ENCODE measurements at places on chromosomes 16 and 17. TPM values are rescaled to one million over a fixed set of nuclear protein-coding genes. Genes with fewer than 3 reads are reported as not detected.

Gene CACNG3
- not detected for total RNA-seq

Gene EVI2A
- total RNA-seq, result not detected

Gene PEX12
- 3.4 TPM for total RNA-seq

DNA sequence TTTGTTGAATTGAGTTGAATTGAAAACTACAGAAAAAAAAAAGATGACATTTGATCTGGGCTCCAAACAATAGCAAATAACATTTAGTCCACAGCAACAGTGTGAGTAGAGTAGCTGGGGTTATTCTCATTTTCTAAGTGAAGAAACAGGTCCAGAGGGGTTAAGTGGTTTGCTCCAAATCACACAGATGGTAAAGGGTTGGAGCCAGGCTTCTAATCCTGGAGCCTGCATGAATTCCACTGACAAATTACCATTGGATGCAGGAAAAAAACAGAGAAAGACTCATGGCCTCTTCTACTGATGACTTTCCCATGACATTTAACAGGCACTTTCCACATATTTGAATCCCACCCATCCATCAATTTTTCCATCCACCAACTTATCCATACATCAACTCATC lies 182.4 kb downstream of the HS3ST4 start:
- no peak for DNase-seq

GRCh38 chr16:53515259-53515658 lies 12.2 kb upstream of the AKTIP start:
- DNase-seq, result no peak

- no peak for DNase-seq
Measured at GRCh38 chr17:67685351-67685750, 32.4 kb upstream of the NOL11 start.

- DNase-seq, result no peak
Measured at GRCh38 chr16:13335879-13336278, 434.5 kb downstream of the SHISA9 start.

DNA sequence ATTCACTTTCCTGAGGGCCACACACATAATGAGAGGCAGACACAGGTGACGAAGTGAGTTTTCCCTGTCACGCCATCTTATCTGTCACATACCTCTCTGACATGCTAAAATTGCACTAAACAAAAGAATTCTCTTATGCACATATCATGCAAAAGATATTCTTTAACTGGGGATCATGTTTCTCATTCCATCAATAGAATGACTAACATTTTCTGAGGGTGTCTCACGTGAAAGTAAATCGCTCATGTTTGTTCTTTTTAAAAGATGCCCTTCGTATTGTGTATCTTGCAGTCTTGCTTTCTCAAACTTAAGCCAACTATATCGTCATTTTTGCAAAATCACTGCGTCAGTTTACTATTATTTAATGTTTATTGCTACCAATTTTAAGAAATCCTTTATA lies 306.4 kb downstream of the WWOX start:
- DNase-seq, result no peak
